ENCODE measurements at places on chromosomes 5 and 9. TPM values are rescaled to one million over a fixed set of nuclear protein-coding genes. Genes with fewer than 3 reads are reported as not detected.
A peak's percentile ranks its signal among the peaks of the same experiment; 100 is the strongest.

Gene WDR38
- not detected for polyA plus RNA-seq

GRCh38 chr9:91038483-91039124 is 237.0 kb downstream of the SYK start:
- no peak for DNase-seq

- DNase-seq = no peak
Measured at GRCh38 chr5:135498637-135498995, 37.1 kb downstream of the NEUROG1 start.

DNA sequence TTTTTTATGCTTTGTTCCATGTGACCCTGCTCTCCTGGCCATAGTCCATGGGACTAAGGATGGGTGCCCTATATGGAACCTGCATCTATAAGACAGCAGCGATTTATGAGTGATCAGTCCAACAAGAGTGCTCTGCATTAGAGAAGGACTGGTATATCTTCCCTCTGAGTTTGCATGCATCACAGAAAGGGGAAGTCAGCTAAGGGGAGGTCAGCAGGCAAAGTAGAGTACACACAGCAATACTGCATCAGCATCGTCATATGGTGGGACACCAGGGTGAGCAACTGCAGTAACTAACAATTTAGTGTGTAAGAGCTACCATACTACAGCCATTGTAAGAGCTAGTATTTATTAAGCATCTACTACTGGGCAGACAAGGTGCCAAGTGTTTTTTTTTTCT is 311.3 kb downstream of the NDUFS4 start:
- DNase-seq = no peak

GRCh38 chr9:5562806-5563416 is 52.6 kb downstream of the PDCD1LG2 start:
- DNase-seq = no peak

Gene MEIKIN
- not detected for polyA plus RNA-seq

GRCh38 chr5:180799902-180800801 is 2.5 kb downstream of the MGAT1 start:
- peak; percentile 53 for DNase-seq

Gene ZNF883
- polyA plus RNA-seq = 1.3 TPM

Gene PLPP1
- 43.7 TPM for polyA plus RNA-seq

- no peak for DNase-seq
Measured at GRCh38 chr5:98929710-98930298, 997 bp upstream of the CHD1 start.

Gene SPATA9
- 2.4 TPM for polyA plus RNA-seq

GRCh38 chr5:98771382-98772109 is 1.9 kb upstream of the RGMB start:
- peak; percentile 87 for DNase-seq

Gene TXNDC15
- polyA plus RNA-seq = 109 TPM

Gene GFI1B
- polyA plus RNA-seq = 0.10 TPM

DNA sequence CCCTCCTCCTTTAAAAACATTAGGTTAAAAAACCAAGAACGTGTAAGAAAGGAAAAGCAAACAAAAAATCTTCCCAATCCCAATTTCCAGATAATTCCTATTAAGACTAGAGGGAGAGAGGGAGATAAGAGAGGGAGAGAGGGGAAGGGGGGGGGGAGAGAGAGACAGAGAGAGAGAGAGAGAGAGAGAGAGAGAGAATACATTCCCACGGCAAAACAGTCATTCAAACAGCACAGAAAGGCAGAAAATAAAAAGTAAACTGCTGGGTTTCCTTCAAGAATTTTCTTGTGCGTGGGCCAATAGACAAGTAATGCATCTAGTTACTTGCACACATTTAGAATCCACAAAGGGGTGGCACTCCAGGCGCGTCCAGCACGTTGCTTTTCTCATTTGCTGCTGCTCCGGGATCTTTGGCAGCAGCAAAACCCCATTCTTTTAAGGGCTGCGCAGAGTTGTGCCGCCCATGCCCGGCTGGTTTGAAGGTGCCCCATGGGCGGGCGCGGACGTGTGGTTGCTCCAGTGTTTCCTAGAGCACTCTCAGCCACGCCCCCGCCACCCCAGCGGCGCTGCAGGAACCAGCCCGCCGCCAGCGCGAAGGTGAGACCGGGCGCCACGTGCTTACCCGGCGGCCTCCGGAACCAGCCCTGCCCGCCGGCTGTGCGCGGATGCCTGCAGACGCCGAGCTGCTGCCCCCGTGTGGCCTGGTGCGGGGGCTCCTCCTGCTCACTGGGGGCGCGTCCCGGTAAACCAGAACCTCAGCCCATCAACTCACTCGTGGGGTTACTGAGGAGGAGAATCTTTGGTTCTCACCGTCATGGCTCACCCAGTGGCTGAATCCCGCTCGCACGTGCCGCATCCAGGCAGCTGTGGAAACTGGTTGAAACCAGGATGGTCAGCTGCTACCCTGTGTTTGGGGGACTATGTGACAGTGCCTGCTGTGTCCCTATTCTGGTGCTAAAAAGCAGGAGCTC is 44.6 kb downstream of the STC2 start:
- no peak for DNase-seq

DNA sequence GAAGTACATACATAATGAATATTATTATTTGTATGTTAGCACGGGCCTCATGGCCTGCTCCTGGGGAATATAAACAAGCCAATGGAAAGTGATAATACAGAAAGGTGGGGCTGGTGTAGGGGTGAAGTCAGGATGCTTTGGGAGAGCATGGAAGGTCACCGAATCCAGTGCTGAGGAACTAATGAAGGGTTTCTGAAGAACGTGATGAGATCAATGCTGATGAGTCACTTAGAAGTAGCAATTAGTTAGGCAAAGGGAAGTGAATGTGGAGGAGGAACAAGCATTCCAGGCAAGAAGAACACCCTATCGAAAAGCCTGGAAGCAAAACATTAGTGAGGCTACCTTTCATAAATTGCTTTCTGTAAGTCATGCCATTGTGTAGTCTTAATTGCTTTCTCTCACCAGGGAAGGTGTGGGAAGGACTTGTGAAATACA is 2.1 kb downstream of the ANXA1 start:
- no peak for DNase-seq

Gene AMBP
- 0.74 TPM for polyA plus RNA-seq

- no peak for DNase-seq
Measured at GRCh38 chr5:71564895-71565294, 22.2 kb upstream of the MCCC2 start.

- DNase-seq = no peak
Measured at GRCh38 chr9:107669422-107669821, 179.9 kb upstream of the KLF4 start.

Gene FGD3
- polyA plus RNA-seq = not detected

Data from AG04450 (cell line).